ENCODE measurements at places on chromosomes 5 and 9. TPM values are rescaled to one million over a fixed set of nuclear protein-coding genes. Genes with fewer than 3 reads are reported as not detected.

DNA sequence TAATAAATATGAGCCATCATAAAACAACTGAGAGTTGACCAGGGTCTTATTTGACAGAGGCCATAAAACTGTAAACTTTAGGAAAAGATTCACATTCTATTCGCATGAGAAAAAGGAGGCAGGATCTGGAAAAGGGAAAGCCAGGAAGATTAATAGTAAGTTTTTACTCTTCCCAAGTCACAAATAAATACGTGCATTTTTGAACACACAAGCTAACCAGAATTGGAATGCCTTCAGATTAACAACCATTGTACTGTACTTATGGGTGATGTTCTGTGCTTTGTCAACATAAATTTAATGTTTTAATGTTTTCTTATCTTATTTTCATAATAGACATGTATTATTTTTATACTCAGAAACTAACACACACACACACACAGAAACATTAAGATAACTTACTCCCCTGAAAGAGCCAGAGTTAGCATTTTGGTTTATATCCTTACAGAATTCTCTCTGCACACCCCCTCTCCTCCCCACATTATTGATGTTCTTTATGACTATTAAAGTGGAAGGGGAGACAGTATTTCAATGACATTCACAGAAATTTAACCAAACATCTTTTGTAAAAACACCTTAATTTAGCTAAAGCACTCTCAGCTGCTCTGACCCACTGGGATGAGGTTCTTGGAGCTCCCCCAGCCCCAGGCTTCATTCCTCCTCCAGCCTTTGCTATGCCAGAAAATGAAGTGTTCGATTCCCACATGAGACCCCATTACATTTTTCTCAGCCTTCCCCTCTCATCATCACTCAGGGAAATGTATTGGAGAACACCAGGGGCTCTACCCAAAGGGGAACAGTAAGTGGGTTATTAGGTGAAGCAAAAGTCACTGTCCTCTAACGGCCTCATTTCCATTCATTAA, 155.5 kb downstream of the ESM1 start:
- H3K27me3 ChIP-seq, result no peaks in the 10 kb centered on the region
- H3K4me1 ChIP-seq, result no peaks in the 10 kb centered on the region
- no peak overlapping the region for H3K4me3 ChIP-seq
- H3K27ac ChIP-seq, result no peak overlapping the region

DNA sequence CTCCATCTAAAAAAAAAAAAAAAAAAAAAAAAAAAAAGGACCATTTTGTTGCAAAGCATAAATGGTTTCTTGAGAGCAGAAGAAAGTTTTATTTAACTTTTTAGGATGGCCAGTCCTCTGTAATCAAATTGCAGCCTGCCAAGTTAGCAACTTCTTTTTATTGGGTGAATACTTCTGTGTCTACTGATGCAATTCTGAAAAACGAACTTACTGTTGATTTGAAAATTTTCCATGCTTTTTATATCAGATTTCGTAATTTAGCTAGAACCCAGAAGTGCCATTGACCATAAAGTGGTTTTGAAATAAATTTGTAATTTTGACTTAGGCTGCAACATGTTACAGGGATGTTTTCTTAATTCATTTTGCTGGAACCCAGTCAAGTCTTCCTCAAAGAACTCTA, 269.1 kb upstream of the ACTBL2 start:
- H3K36me3 ChIP-seq, result no peaks in the 10 kb centered on the region
- DNase-seq, result no peak
- no peaks in the 10 kb centered on the region for H3K4me1 ChIP-seq
- no peak overlapping the region for H3K4me3 ChIP-seq
- H3K27ac ChIP-seq, result no peak overlapping the region

DNA sequence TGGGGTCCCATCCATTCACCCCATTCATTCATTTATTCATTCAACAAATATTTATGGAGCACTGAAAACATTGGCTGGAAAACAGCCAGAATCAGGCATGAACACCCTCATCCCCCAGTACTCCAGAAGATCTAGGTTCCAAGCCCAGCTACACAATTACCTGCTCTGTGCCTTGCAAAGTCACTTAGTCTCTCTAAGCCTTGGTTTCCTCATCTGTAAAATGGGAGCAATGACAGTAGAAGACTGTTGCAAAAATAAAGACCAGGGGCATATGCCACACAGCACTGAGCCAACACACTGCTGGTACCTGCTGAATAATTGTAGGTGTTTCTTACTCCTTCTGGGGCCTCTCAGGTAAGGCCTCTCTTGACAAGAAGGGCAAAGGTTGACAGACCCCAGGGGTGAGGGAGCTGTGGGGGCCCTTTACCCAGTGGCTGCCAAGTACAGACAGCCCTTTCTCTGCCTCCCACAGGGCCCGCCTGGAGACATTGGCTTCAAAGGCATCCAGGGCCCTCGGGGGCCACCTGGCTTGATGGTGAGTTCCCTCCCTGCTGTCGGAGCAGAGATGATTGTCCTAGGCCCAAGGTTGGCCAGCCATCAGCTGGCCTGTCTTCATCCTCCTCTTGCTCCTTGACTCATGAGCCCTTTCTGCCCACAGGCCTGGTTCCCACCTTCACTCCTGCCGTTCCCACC, 22.6 kb upstream of the ORM1 start:
- H3K4me1 ChIP-seq, result no peaks in the 10 kb centered on the region
- no peaks in the 10 kb centered on the region for H3K36me3 ChIP-seq
- no peak overlapping the region for H3K27ac ChIP-seq
- no peak for DNase-seq
- no peak overlapping the region for H3K4me3 ChIP-seq

DNA sequence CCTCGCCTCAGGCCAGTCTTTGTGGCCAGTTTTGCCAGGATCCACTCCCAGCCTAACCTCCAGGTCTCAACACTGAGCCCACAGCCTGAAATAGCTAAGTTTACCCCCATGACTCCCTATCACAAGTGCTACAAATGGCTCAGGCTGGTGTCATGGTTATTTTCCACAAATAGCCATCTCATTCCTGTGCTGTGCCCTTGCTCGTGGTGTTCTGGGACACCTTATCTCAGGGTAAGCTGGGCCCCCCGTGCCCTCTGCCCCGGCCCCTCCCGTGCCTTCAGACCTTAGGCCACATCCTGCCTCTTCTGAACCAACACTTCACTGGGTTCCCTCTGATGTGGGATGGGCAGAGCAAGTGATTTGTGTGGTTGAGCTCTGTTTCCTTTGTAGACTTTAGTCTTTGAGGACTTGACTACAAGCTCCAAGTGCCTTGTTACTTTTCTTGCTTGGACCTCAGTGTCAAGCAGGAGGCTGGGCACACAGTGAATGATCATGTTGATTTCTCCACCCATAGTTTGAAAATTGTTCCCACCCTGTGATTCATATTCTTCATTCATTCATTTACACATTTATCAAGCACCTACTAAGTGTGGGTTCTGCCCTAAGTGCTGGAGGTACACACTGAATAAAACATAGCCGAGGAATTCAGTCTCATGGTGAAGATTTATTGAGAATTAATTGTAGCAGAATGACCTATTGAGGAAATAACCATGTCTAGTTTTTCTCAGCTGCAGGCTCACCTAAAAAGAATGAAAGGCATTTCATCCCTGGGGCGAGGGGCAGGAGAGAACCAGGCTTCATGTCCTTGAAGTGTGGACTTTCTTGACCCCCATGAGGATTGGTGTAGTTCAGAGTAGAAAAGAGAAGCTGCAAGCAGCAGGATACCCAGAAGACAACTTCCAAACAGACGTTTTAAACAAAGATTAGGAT, 84.5 kb upstream of the CTNNA1 start:
- H3K36me3 ChIP-seq, result no peaks in the 10 kb centered on the region
- no peaks in the 10 kb centered on the region for H3K27me3 ChIP-seq
- no peak overlapping the region for H3K27ac ChIP-seq
- peaks cover 2% of the 10 kb centered on the region for H3K4me1 ChIP-seq

DNA sequence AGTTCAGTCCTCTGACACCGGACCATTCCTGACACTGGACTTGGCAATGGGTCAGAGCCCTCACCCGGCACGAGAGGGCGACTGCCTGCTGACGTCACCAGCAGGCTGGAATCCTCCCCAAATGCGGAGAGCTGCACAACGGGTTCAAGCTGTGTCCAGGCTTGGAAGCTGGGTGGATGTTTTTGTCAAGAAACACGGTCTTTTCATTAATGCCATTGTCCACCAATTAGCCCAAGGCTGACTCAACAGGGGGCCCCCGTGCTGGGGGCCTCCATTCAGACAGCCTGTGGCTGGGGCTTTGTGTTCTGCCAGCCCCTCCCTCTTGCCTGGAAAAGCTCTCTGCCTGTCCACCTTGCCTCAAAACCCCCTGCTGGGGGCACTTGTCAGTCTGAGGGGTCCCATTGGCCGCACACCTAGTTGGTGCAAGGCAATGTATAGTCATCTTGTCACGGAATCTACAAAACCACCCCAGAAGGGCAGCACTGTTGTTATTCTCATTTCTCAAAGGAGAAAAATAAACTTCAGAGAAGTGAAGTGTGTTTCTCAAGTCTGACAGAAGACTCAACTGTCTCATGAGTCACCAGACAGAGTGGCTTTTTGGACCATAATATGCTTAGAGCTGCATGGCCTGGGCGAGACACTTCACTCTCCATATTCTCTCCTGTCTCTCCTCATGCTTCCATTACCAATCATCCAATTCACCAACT, 24.6 kb downstream of the NDUFA8 start:
- no peak for DNase-seq
- H3K4me1 ChIP-seq, result no peaks in the 10 kb centered on the region
- H3K27me3 ChIP-seq, result no peaks in the 10 kb centered on the region
- H3K4me3 ChIP-seq, result no peak overlapping the region

GRCh38 chr5:148492351-148492750, 108.6 kb downstream of the FBXO38 start:
- H3K36me3 ChIP-seq, result no peaks in the 10 kb centered on the region
- no peak overlapping the region for H3K4me3 ChIP-seq
- DNase-seq, result no peak
- H3K4me1 ChIP-seq, result no peaks in the 10 kb centered on the region

GRCh38 chr9:102309379-102309778, 570.9 kb upstream of the GRIN3A start:
- H3K36me3 ChIP-seq, result no peaks in the 10 kb centered on the region
- no peak overlapping the region for H3K4me3 ChIP-seq
- no peaks in the 10 kb centered on the region for H3K4me1 ChIP-seq
- no peaks in the 10 kb centered on the region for H3K27me3 ChIP-seq

DNA sequence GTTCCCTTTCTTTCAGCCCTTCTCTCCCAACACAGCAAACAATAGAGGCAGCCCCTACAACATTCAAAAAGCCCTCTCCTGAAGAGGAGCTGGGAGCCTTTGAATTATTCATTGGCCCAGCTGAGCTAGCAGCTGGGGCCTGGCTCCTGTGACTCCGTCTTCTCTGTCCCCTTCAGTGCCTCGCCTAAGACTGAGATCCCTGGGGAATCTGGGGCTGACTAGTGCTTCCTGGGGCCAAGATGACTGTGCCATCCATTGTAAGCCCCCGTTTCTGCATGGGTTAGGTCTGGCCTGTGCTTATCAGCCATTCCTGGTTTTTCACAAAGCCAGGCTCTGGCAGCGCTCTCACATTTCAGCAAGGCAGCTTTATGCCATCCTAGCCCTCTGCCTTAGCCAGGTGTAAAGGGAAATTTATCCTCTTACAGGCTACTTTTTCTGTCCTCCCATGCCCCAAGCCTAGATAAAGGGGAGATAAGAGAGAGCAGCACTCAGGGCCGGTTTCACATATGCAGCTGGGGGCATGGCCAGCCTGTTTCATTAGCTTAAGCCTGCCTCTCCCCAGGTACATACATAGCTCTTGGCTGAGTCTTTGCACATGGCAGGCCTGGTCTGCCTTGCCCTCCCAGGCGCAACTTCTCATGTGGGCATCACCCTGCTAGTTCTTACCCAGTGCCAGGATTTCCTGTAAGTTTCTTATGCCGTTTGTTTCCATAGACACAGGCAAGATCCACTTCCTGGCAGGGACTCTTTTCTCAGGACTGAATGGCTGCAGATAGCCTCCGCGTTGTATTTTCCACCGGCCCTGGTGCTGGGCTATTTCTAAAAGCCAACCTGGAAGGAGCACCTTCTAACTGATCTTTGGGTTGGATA, 15.8 kb downstream of the PTPA start:
- peaks cover 6% of the 10 kb centered on the region for H3K4me1 ChIP-seq
- no peak overlapping the region for H3K4me3 ChIP-seq
- H3K36me3 ChIP-seq, result peaks cover 27% of the 10 kb centered on the region
- no peak overlapping the region for H3K27ac ChIP-seq
- DNase-seq, result no peak
- H3K27me3 ChIP-seq, result no peaks in the 10 kb centered on the region

- H3K4me3 ChIP-seq, result no peak overlapping the region
- no peaks in the 10 kb centered on the region for H3K27me3 ChIP-seq
- DNase-seq, result no peak
- no peak overlapping the region for H3K27ac ChIP-seq
- peaks cover 7% of the 10 kb centered on the region for H3K4me1 ChIP-seq
- no peaks in the 10 kb centered on the region for H3K36me3 ChIP-seq
Measured at GRCh38 chr9:1938135-1938534, 77.0 kb upstream of the SMARCA2 start.

GRCh38 chr5:140130949-140131733, 5.4 kb downstream of the IGIP start:
- H3K27ac ChIP-seq, result no peak overlapping the region
- peaks cover 10% of the 10 kb centered on the region for H3K4me1 ChIP-seq
- no peaks in the 10 kb centered on the region for H3K27me3 ChIP-seq
- H3K4me3 ChIP-seq, result no peak overlapping the region

- H3K4me1 ChIP-seq, result no peaks in the 10 kb centered on the region
- no peak overlapping the region for H3K4me3 ChIP-seq
- DNase-seq, result no peak
- no peak overlapping the region for H3K27ac ChIP-seq
- H3K27me3 ChIP-seq, result no peaks in the 10 kb centered on the region
- H3K36me3 ChIP-seq, result no peaks in the 10 kb centered on the region
Measured at GRCh38 chr5:53045263-53045662, 56.1 kb downstream of the ITGA2 start.

DNA sequence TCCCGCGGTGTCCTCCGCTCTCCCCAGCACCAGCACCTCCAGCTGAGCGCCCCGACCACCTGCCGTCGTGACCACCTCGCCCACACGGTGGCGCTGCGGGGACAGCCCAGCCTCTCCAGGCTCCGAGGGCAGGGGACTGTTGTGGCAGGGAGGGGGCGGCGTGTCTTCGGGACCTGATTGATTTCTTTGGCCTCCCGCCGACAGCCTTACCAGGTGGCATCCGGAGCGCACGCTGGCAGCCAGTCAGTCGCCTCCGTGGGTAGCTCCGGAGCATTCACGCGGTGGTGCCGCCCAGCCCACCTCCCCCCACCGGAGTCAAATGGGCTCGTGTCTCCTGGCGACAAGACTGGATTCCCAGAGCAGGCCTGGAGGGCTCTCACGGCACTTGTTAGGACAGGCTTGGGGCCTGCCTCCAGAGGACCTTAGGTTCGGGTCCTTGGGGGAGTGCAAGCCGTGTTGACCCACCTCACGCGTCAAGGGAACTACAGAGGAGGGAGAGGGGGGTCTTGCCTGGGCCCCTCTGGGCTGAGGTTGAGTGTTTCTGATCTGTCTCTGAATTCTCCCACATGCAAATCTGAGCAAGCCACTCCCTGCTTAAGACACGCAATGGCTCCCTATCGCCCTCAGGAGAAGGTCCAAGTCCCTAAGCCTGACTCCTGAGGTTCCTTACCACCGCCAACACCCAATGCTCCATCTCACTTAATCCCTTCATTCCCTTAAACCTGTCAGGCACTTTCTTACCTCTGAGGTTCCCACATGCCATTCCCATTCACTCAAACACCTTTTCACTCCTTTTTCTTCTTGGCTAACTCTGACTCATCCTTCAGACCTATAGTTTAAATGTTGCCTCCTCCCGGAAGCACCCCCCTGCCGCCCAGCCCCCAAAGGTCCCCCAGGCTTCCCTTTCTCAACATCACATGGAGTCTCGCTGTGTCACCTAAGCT, 51.2 kb upstream of the GGTA1 start:
- no peaks in the 10 kb centered on the region for H3K36me3 ChIP-seq
- no peaks in the 10 kb centered on the region for H3K27me3 ChIP-seq
- H3K27ac ChIP-seq, result no peak overlapping the region
- H3K4me3 ChIP-seq, result no peak overlapping the region

Gene PGM5
- total RNA-seq, result 0.11 TPM

Gene ADGRD2
- not detected for total RNA-seq

Data from Karpas-422 (cell line).